Hypothalamus (tissue), 51 donors: ENCODE measurements at places on chromosomes 5 and 9.

- DNase-seq, result no peak
These were observed 1655.4 kb upstream of the NUDT12 start for GRCh38 chr5:105218018-105218417.

DNA sequence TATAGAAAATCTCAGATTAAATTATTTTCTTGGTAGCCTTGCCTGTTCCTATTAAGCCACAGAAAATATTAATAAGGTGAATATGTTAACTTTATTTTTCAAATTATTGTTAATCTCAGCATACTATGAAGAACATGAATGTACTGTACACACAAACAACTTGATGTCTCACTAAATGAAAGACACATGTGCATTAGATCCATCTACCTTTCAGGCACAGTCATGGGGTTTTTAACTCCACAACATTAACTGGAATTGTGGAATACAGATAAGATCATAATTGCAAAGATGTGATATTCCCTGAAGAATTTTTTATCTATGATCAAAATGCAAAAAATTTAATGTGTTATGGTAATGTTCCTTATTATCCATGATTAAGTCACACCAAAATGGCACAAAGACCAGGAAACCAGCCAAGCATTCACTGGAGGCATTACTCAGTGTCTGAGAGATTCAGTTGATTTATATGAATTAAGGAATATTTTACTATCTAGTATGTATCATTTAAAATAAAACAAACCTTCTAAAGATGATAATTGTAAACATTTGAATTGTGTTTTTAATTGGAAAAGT lies 150.0 kb upstream of the VCAN start:
- no peak for DNase-seq

- DNase-seq, result no peak
These were observed 364.2 kb downstream of the TMEM232 start for GRCh38 chr5:110362261-110362660.

DNA sequence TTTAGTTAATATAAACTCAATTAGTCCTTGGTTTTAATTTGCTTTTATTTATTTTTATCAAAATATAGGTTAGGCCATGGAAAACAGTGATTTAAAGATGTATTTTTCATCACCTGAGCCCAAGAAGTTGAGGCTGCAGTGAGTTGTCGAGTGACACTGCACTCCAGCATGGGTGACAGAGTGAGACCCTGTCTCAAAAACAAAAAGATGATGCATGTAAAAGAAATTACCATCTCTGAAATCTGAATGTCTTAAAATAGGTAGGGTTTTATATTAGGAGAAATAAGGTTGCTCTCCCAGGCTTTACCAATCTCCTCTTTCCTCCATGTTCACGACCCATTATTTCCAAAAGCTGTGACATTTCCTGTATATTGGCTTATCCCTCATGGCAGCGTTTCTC lies 162.3 kb upstream of the DAP start:
- DNase-seq, result no peak

- no peak for DNase-seq
These were observed 50.8 kb downstream of the F2R start for GRCh38 chr5:76766746-76767145.

DNA sequence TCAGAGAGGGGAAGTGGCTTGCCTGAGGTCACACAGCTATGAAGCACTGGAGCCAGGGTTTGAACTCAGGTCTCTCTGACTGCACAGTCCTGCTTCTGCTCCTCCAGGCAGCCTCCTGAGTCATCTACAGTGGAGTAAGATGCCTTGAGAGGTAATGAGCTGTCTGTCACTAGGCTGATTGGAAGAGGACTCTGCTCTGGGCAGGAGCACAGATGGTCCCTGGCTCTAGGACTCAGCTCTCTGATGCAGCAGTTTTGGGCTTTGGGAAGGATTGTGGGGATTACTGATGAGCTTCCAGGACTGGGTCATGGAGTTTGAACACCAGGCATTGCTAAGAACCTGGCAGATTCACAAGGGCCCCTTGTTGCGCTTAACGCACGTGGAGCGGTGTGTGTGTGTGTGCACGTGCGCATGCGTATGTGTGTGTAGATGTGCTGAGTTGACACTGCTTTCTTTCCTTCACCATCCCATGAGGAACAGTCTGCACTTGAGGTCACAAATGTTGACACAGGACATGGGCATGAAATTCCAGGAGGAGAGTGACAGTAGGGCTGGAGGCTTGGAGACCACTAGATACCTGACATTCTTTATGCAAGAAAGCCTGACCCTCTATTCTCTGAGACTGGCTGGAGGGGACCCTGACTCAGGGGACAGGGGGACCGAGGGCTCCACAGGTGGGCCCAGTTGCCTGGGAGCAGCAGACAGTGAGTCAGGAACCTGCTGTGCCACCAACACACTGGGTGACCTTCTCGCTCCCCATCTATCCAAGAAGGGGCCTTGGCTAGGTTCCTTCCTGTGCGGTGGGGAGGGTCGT lies 170.5 kb downstream of the RGS3 start:
- DNase-seq, result no peak

DNA sequence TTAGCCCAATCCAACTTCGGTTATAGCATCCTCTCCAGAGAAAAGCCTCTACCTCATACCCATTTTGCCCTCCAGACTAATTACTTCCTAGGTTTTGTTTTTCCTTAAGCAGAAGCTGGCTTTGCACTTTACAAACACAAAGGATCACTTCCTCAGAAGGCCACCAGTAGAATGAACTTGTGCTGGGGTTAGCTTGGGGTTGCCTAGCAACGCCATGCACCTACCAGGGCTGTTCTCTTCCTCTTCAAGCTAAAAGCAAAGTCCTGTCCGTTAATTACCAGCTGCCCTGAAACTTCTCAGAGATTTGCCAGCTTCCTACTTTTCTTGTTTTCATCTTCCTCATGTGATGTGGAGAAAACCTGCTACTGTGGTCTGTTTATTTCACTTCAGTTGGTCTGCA lies 132.0 kb upstream of the WWC1 start:
- DNase-seq, result no peak

DNA sequence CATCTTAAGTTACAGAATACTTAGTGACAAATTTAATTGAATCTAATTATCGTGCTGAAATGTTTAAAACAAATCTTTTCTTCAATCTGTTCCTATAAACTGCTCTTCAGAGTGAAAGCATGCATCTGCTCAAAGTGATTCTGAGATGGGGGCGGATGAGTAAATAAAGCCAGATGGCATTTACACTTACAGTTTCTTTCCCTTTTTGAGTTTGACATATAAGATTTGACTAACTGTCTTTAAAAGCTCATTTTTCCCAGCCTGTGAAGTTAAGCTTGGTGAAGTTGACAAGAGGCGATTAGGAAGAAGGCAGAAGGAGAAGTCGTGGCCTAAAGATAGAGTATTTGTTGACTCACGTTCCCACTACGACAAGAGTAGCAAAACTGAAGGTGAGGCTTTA lies 137.4 kb downstream of the LPAR1 start:
- DNase-seq, result no peak

- peak; percentile 21 for DNase-seq
These were observed 81.0 kb upstream of the ZBTB43 start for GRCh38 chr9:126723807-126724172.

- DNase-seq, result no peak
These were observed 53.1 kb upstream of the EDIL3 start for GRCh38 chr5:84437673-84438315.

GRCh38 chr5:14850419-14851049 lies 21.0 kb downstream of the ANKH start:
- no peak for DNase-seq

GRCh38 chr5:57804505-57804904 lies 321.9 kb upstream of the ACTBL2 start:
- DNase-seq, result no peak

- DNase-seq, result no peak
These were observed 353.9 kb upstream of the PAPPA start for GRCh38 chr9:115799734-115800133.

GRCh38 chr9:136974817-136975535 lies 2.3 kb upstream of the PTGDS start:
- no peak for DNase-seq

- DNase-seq, result no peak
These were observed 1013.1 kb downstream of the NR2F1-AS1 start for GRCh38 chr5:92567831-92568450.

- no peak for DNase-seq
These were observed 47.3 kb downstream of the SEC61B start for GRCh38 chr9:99269416-99269815.

DNA sequence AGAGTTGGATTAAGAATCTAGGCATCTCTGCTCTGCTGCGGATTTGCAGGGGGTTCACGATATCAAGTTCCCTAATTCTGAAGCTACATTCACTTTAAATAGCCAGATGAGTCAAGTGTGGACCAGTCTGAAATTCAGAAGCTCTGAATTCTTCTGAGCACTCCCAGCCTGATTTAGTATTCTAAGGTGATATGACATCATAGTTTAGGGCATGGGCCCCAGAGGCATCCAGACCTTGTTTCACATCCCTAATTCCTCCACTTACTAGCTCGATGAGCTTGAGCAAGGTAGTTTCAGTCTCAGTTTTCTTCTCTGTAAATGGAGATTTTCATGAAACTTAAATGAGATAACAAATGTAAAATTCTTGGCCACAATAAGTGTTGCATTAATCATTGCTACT lies 65.2 kb downstream of the TMEM167A start:
- DNase-seq, result no peak

DNA sequence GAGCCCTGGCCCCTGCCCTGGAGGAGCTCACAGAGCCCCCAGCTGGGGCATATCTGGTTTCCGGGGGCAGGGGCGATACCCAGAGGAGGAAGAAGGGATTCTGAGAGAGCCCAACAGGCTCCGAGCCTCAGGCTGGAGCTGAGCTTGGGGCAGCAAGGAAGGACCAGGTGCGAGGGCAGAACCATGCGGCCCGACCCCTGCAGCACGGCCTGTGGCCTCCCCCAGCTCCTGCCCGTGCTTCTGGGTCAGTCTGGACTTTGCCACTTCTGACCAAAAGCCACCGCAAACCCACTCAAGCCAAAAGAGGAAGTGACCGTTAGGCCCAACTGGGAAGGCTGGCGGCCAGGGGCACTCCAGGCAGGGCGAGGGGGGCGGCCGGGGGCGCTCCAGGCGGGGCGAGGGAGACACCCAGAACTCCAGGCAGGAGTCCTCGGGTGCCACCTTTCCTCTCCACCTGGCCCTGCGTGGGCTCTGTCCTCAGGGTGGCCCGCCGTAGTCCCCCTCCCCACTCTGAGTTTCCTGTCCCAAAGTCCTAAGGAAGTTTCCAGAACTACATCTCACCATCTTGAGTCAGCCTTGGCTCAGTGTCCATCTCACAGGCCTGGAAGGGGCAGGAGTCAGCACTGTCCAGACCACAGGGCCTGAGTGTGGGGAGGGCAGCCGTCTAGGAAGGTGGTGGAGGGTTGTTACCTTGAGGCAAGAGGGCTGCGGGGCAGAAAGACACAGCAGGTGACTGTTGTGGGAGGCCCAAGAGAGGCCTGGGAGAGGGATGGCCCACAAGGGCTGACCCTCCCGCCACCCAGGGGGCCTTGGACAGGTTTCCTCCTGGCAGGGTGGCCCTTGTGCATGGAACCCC lies 946 bp upstream of the LTC4S start:
- DNase-seq, result no peak

- no peak for DNase-seq
These were observed 148.3 kb upstream of the PIK3R1 start for GRCh38 chr5:68067291-68067690.

DNA sequence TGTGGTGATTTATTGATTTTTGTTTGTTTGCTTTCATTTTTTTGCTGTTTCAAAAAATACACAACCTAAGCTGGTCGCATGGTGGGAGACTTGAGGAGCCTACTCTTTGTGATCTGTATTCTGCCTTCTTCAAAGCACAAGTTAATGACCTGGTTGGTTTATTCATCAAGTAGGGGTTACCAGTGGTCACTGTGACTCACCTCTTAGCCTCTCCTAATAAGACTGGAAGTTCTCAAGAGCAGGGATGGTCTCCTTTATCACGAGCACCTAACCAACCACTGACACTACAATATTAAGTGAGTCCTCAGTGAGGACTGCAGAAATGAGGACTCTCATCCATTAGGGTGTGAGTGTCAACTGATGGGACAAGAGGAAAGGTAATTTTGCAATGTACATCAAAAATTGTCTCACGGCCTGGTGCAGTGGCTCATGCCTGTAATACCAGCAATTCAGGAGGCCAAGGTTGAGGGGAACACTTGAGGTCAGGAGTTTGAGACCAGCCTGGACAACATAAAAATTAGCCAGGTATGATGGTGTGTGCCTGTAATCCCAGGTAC lies 13.6 kb upstream of the MTMR12 start:
- DNase-seq, result no peak

- DNase-seq, result no peak
These were observed 202.1 kb downstream of the SNX18 start for GRCh38 chr5:54719384-54720283.

DNA sequence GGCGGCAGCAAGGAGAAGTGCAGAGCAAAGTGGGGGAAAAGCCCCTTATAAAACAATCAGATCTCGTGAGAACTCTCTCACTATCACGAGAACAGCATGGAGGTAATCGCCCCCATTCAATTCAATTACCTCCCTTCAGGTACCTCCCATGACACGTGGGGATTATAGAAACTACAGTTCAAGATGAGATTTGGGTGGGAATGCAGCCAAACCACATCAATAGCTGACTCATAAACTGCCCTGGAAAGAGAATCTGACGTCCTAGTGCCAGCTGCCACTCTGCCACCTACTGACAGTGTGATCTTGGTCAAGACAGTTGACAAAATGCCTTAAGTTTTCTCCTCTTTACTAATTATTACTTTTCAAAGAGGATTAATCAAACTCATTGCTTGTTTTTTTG lies 128.3 kb downstream of the GPBP1 start:
- DNase-seq, result no peak

- peak; percentile 62 for DNase-seq
These were observed 326.5 kb downstream of the ZSWIM6 start for GRCh38 chr5:61658592-61659008.

DNA sequence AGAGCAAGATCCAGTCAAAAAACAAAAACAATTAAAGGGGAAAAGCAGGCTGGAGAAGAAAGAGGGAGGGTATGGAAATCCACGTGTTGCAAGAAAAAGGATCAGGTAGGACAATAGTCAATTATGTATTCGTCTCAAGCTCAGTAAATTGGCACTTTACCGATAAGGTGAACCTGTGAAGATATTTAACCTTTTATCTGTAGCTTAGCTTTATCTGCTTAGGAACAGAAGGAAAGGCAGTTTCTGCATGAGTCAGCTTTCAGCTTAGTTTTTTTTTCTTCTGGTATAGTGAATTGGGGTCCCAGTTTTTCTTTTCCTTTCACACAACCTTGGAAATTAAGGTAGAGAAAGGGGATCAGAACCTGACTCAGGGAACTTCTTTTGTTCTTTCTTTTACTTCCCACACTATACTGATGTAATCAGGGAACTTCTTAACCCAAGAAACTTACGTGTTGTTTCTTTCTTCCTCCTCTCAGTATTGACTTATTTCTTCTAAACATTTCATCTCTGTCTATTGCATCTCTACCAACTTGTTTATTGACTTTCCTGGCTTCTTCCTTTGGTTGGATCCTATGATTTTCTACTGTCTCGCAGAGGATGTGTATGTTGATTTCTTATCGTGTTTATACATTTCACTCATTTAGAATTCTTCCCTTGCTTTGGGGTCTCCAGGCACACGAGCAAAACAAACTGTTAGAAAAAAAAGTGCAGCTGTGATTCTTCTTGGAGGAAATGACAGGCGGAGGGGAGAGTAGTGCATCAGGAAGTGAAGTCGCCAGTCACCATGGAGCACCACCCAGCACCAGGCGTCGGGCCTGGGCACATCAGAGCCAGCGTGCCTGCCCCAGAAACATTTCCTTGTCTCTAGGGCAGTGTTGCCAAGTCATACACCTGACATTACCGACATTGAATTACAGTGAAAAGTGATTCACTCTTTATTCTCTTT lies 123.0 kb upstream of the LHFPL2 start:
- no peak for DNase-seq

GRCh38 chr9:36793277-36793676 lies 220.6 kb downstream of the MELK start:
- no peak for DNase-seq
